ENCODE measurements at places on chromosomes 6 and 20.

- no peak for DNase-seq
These were observed 201.6 kb upstream of the JARID2 start for GRCh38 chr6:15044146-15044882.

DNA sequence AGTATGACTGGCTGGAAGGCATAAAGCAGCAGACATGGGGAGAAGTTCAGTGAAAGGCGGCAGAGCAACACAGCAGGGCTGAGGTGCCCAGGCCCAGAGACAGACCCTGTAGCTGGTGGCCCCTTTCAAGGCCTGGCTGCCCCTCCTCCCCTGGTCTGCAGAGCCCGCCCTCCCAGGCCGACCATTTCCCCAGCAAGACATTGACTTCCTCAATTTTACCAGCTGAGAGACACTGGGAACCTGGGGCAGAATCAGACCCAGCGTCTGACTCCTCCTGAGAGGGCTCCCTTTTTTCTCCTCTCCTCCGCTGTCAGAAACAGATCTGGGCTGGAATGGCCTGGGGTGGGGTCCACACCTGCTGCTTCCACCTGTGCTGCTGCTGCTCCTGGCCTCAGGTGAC lies at the start of gene TREML4:
TSS of gene TREML4 (plus strand) at position 254 of the 400 bp plus-strand sequence. CDS start at position 333, 79 bp downstream.
- DNase-seq, result no peak

- DNase-seq, result no peak
These were observed 112.0 kb upstream of the MTHFD1L start for GRCh38 chr6:150753371-150754064.

DNA sequence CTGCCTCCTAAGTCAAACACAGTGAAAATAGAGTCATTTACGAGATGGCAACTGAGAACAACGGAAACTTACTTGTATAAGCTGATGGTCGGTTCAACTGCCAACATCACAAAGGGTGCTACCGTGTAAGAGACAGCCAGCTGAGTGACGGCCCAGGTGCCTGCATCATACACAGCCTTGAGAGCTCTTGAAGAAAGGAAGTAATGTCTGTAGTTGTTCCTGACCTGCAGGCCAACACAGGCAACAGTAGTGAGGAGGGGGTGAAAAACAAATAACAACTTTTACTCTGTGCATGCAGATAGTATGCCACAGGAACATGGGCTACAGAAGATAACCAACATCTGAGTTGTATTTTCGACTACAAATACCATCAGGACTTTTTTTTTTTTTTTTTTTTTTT lies 102.7 kb downstream of the MBOAT1 start:
- DNase-seq, result no peak

- no peak for DNase-seq
These were observed 119.4 kb upstream of the ARMC2 start for GRCh38 chr6:108728826-108729225.

DNA sequence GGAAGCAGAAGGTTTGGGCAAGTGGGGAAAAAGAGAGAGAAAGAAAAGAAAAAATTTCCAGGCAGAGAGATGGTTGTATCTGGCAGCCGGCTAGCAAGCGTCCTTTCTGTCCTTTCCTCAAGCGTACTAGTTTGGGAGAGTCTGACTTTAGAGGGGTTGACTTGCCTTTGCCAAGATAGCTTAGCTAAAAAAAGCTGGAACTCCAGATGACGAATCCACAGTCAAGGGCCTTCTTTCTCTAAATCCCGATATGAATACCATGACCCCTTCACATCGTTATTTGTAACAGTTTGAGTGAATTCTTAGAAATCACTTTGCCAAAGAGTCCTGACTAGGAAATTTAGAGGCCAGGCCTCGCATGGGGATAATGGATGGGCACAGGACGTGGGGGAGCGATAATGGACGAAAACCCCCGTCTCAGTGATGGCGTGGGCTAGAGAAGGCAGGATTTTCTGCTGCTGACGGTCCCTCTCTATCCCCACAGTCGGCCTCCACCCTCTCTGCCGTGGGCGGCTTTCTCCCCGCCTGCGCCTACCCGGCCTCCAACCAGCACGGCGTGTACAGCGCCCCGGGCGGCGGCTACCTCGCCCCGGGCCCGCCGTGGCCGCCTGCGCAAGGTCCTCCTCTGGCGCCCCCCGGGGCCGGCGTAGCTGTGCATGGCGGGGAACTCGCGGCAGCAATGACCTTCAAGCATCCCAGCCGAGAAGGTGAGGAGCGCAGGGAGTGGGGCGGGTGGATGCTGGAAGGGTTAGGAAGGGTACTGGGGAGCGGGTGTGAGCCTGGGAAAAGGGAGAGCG lies 3.5 kb downstream of the PAX1 start:
- no peak for DNase-seq

DNA sequence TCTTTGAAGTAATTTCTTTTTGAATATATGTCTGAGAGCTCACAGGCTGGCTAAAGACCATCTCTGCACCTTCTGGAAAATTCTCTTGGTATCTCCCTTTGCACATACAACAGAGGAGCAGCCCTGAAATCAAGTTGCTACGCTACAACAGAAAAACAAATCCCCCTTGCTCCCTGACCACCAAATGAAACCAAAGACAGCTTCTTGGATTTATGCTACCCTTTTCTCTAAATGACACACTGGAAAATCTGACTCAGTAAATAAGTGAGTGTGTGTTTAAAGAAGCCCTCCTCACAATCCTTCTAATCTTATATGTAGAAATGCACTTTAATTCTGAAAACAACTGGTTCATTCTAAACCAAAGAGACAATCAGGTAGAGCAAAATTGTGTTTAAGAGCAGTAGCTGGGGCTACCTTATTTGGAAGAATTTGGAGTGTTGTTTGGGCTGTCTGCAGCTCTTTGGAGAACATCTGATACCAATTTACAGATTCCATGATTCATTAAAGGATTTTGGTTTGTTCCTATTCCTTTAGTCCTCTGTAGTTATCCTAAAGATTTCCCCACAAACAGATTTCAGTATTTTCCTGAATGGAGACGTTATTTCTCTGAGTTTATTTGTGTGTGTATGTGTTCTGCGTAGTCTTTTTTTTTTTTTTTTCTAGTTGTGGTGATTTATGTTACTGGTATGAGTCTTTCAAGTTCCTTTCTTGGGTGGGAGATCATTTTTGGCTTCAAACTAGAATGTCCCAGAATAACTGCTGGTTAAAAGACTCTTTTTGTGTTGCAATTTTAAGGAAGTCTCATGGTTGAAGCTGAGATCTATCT lies 36.4 kb upstream of the UTRN start:
- DNase-seq, result no peak

DNA sequence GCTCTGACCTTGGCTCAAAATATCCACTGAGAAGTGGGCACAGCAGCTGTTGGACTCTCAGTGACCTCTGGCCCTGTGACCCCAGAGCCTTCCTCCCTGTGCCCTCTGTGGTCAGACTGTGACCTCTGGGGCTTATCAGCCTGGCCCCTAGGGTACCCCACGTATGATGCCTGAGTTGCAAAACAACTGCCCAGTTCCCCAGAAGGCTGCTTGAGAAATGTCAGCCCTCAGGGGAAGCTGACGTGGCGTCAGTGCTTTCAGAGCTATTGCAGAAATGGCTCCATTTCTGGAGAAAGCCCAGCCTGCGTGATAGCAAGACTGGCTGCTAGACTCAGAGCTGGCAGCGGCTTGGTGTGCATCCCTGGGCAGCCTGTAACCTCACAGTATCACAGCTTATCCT lies 31.5 kb upstream of the TGM2 start:
- no peak for DNase-seq

GRCh38 chr6:170209354-170210025 lies 81.4 kb downstream of the DLL1 start:
- DNase-seq, result no peak

GRCh38 chr6:32047084-32047478 lies 8.9 kb downstream of the CYP21A2 start:
- no peak for DNase-seq

Measured in NCI-H2029 (cell line).